ENCODE measurements at places on chromosomes 11 and 22. TPM values are rescaled to one million over a fixed set of nuclear protein-coding genes. Genes with fewer than 3 reads are reported as not detected.

- DNase-seq, result no peak
These were observed 368.2 kb upstream of the CADM1 start for GRCh38 chr11:115872416-115872815.

DNA sequence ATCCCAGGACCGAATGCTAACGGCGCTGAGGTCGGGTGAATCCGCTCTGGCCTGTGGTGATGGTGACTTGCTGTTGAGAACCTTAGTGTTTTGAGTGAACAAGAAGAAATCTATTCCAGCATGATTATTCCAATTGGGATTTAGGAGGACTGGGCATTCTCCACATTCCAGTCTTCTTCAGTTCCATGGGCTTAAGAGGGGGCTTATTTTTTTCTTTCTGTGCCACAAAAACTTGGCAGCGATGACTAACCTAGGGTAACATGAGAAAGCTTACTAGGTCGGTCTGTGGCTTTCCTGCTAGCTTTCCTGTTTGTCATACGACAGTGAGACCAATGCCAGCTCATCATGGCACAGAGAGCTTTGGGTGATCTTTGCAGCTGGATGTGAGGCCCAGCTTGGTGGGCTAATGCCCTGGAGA lies 62.9 kb upstream of the ATXN10 start:
- no peak for DNase-seq

DNA sequence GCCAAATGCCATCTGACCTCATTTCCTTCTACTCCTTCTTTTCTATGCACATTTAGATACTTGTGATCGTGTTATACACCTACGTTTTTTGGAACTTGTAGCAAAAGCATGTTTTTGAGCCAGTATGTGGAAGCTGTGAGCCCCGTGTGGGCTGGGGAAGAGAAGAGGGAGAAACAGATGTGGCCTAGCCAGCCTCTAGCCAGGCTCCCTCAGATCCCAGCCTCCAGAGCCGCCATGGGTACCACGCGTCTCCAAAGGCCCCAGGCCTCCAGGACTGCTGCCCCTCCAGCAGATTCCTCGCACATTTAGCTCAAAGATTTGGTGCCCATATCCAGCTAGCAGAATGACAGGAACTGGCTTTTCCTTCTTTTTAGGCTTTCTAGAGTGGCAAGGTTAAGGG lies 17.0 kb upstream of the TLCD5 start:
- no peak for DNase-seq

GRCh38 chr11:121553389-121553788 lies 100.6 kb upstream of the SORL1-AS1 start:
- no peak for DNase-seq

DNA sequence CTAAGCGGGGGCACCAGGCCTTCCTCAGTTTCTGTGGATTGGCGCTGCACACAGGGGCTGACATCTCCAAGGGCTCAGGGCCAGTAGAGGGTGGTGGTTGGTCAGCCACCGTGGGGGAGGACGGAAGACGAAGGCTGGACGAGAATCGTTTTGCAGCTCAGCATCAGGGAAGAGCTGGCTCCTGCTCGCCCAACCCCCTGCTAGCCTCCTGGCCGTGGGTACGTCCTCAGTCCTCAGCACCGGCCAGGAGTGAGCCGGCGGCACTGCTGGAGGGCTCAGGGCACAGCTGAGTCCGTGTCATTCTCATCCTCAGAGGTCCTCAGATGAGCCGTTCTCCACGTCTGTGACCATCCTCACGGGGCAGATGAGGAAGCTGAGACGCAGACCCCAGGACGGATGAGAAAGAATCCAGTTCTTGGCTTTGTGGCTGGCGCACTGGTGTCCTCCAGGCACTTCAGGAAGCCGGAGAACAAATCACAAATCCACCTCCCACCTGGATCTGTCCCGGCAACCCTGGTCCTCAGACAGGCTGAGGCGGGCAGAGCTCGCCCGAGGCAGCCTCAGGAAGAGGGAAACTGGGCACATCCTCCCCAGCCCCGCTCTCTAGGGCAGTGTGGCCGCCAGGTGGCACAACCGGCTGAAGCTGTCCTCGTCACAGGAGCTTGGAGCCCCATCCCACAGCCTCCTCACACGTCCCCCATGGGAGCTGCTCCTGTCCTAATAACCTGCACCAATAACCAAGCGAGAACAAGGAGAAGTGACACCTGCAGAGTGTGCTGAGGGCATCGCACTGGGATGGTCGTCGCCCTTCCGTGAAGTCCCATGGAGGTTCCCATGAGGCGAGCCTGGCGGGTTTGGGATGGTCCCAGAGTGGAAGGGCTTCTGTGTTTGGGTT lies 393.7 kb downstream of the BRD1 start:
- DNase-seq, result no peak

DNA sequence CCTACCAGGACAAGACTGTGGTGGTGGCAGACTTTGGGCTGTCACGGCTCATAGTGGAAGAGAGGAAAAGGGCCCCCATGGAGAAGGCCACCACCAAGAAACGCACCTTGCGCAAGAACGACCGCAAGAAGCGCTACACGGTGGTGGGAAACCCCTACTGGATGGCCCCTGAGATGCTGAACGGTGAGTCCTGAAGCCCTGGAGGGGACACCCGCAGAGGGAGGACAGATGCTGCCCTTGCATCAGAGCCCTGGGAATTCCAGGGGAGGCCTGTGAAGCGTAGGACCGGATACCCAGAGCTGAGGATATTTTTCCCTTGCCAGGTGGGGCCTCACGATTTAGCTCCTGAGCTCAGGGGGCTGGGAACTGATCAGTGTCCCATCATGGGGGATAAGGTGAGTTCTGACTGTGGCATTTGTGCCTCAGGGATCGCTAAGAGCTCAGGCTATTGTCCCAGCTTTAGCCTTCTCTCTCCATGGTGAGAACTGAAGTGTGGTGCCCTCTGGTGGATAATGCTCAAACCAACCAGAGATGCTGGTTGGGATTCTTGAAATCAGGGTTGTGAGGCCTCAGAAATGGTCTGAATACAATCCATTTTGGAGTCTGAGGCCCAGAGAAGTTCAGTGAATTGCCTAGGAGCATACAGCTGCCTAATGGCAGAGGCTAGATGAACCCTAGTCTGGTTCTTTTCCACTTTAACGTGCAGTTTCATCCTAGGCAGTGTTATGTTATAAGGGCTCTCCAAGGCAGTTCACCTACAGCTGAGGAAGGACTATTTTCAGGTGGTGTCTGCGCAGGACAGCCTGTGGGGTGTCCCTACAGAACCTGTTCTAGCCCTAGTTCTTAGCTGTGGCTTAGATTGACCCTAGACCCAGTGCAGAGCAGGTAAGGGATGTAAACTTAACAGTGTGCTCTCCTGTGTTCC lies 19.5 kb downstream of the PIK3IP1 start:
- DNase-seq, result peak; percentile 67

DNA sequence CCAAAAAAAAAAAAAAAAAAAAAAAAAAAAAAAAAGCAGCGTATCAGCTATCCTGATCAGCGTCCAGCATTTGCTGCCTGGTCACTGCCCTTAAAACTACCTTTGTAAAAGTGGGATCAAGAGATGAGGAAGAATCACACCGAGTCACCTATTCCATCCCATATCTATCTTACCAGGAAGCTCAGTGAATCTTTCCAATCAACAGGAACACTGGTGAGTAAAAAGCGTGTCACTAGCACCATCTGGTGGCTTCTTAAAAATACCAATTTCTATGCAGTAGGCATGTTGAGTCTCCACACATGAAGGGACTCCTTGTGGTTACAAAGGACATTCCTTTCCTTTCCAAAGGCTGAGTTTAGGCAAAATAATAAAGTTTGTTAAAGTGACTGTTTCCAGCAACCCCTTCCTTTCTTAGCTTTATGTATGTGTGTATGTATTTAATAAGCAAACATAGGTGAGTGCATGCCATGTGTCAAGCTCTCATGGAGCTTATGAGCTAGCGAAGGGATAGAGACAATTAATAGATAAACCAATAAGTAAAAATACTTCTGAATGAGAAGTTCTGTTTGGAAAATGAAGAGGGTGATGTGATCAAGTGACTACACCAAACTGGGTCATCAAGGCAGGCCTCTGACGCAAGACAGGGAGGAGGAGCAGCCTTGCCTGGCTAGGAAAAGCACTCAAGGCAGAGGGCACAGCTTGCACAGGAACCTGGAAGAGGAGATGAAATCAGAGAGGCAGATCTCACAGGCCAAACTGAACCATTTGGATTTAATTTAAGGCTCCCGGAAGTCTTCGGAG lies 13.9 kb upstream of the TP53AIP1 start:
- DNase-seq, result peak; percentile 77

DNA sequence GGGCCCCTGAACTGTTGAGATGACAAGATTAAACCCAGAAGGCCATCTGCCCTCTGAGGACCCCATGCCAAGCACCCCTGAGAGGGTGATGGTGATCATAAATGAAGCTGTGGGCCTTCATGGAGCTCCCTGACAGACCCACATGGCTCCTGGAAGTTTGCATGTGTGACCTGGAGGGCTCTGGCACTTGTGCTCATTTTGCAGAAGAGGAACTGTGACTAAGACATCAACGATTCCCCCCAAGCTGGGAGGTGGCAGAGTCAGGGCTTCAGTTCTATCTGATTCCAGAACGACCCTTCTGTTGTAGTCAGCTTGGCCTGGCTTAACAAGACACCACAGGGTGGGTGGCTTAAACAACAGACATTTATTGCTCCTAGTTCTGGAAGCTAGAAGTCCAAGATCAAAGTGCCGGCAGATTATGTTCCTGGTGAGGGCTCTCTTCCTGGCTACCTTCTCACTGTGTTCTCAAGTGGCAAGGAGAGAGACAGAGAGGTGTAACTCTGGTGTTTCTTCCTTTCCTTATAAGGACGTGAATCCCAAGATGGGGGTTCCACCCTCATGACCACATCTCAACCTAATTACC lies 46.4 kb upstream of the CD82 start:
- no peak for DNase-seq

DNA sequence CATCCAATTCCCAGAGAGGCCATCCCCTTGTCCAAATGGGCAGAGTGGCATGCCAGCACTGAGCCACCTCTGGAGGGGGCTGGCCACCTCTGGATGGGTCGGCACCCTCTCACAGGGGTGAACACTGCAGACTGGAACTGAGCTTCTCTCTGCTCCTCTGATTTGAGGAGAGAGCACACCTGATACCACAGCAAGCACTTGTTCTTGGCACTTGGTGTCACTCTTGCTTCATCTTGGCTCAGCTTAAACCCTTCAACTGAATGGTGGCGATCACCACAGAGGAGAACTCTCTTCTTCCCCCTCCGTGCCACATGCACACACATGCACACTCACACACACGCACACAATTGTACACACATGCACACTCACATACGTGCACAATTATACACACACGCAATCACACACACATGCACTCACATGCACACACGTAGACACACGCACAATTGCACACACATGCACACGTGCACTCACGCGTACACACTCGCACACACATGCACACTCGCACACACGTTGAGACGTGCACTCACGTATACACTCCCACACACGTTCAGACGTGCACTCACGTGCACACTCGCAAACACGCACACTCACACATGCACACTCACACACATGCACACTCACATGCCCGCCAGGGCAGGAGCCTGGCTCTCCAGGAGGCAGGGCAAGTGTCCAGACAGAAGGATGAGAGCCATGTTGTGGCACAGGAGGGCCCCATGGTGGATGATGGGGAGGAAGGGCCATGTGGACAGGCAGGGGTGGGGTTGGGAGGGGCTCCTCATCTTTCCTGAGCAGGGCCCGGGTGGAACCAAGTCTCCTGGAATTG lies 23.4 kb downstream of the OVOL1 start:
- DNase-seq, result no peak

Gene XKR3
- total RNA-seq, result not detected

Gene MS4A1
- total RNA-seq, result not detected

Gene ARRB1
- 83.7 TPM for total RNA-seq

Gene DDIAS
- 9.2 TPM for total RNA-seq

Gene RIBC2
- 5.7 TPM for total RNA-seq

Gene NLRX1
- 15.1 TPM for total RNA-seq

Data from endothelial cell of umbilical vein (primary cell).